ENCODE measurements at places on chromosomes 3 and 15.

DNA sequence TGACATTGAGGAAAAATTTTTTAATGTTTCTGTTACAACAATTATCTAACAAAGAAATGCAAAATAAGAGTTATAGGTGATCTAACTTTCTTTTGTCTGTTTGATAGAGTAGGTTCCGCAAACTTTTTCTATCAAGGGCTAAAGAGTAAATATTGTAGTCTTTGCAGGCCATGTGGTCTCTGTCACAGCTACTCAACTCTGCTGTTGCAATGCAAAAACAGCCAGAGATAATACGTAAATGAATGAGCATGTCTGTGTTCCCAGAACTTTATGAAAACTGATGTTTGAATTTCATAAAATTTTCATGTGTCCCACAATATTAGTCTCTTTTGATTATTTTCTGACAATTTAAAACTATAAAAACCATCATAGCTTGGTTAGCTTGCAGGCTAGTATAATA is 73.3 kb downstream of the SLC24A1 start:
- no peak for DNase-seq

- DNase-seq: no peak
These were observed 2.5 kb downstream of the DNAJB8 start for GRCh38 chr3:128464188-128464587.

- DNase-seq: no peak
These were observed 49.1 kb downstream of the IQCH start for GRCh38 chr15:67303490-67304363.

DNA sequence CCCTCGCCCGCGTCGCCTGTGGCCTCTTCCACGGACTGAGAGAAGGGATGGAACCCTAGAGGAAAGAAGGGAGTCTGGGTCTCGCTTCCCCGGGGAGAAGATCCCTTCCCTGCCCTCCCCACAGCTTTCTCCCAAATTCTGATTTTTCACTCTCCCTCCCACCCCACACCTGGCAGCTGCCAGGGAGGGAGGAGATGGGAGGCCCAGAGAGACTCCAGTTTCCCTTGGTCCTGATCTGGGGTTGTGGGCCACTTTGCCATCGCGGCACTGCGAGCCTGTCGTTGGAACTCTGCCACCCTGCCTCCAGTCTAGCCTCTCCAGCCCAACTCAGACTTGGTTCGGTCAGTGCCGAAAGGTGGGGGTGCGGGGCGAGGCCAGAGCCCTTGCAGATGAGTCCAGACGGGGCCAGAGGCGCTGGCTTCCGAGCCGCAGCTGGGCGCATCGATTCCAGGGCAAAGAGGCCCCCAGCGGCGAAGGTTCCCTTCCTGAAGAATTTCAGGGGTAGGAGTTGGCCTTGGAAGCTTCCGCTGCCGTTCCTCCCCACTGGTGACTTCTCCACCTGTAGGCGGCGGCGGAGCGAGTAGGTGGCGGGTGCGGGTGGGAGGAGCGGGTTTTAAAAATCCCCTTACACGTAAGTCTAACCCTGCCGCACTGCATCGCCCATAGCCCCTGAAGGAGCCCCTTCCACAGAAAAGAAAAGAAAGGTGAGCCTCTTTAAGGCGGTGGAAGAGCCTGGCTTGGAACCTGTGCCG is 5.2 kb downstream of the WNT5A start:
- DNase-seq: no peak

DNA sequence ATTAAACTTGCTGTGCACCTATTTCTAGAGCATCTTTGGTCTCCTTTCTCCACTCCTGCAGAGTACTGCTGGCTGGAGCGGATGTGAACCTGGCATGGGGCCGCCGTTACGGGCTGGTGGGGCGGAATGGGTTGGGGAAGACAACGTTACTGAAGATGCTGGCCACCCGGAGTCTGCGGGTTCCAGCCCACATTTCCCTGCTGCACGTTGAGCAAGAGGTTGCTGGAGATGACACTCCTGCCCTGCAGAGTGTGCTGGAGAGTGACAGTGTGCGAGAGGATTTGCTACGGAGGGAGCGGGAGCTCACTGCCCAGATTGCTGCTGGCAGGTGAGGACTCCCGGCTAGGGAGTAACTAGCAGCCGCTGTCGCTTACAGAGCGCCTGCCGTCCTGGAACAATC is 2.1 kb downstream of the ABCF3 start:
- no peak for DNase-seq

- no peak for DNase-seq
These were observed 68.0 kb downstream of the SLTM start for GRCh38 chr15:58865425-58865880.

DNA sequence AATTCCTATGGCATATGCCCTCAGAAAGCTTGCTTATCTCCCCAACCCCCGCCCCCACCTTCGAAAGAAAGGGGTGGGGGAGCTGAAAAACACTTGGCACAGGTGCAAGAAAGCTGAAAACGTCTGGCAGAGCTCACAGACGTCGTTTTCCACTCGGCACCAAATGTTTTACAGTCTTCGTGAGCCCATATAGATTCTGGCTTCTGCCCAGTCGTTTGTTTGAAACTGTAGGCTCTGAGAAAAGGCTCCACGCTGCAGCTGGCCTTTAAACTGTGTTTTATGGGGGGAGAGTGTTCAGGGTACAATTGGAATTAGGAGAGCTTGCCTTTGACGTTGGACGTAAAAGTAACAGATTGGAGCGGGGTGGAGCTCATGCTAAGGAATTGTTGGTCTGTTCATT is 130.3 kb downstream of the MDFIC2 start:
- DNase-seq: no peak

DNA sequence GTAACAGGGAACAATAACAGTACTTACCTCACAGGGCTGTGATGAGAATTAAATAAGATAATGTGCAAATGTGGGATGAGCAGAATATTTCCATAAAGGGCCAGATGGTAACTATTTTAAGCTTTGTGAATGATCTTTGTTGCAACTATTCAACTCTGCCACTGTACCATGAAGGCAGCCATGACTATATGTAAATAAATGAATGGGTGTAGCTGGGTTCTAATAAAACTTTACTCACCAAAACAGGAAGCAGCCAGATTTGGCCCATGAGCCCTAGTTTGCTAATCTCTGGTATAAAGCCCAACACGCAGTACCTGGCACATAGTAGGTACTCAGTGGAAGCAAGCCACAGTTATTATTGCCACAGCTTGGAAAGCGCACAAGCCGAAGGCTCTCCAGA is 362.7 kb upstream of the PROK2 start:
- no peak for DNase-seq

DNA sequence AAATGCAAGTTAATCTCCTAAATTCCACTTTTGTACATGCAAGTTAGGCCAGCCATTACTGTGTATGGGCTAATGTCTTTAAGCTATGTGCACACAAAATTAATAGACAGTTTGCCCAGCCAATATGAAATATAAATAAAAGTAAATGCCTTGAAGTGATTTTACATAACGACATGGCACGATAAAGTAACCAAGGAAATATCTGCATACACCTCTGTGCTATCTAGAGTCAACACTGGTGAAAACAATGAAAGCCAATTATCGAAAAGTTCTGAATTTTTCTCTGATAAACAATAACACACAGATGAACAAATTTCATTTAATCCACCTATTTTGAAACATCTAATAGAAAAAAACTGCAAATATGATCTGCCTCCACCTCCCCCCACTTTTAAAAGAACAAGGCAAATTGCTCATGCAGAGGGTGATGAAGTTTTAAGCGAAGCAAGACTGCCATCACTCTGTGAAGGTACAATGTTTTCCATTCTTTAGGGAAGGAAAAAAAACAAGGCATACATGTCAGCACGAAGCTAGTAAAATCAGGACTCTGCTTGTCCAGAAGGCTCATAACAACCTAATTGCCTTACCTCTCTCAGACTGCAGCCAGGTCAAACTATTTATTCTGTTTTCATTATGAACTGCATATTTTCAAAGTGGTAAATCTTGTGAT is 317.7 kb downstream of the MECOM start:
- no peak for DNase-seq

DNA sequence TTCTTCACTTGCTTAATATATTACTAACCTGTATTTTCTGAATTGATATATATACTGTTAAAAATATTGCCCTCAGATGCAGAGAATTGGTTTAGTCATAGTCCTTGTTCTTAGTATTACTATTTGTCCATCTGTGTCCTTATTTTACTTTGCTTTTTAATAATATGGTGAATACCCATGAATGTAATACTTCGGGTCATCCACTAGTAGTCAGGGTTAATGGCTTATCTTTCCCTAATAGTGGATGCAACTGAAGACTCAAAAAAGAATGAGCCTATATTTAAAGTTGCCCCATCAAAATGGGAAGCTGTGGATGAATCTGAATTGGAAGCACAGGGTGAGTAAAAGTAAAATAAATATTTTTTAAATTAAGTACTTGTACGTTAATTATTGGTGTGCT is 36.5 kb downstream of the U2SURP start:
- no peak for DNase-seq

Data from fibroblast of skin of left biceps (primary cell).